Germinal center (tissue), 1 donor: ENCODE measurements at places on chromosomes 3 and 15.

DNA sequence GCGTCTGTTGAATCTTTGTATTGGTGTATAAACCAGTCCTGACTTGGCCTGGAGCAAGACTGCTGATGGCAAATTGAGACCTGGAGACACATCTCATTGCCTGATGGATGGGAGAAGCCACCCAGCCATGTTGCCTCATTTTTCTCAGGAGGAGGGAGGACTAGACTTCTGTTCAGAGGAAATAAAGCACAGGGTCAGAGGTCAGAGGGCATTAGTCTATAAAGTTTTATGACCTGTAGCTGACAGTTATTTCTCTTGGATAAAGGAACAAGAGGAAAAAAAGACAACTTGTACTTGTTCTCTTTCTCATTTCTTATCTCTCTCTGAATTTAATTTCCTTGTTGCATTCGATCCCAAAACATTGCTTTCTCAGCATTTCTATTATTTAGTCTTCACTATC is 775.9 kb downstream of the SQOR start:
- no peak for DNase-seq

- DNase-seq, result no peak
Observed at GRCh38 chr3:34724916-34725499, 914.3 kb upstream of the ARPP21 start.

- DNase-seq, result no peak
Observed at GRCh38 chr15:70765504-70766281, 2.3 kb upstream of the UACA start.

GRCh38 chr3:170128977-170129431 is 52.5 kb downstream of the PHC3 start:
- peak; percentile 10 for DNase-seq

GRCh38 chr3:159882790-159883779 is 105.5 kb upstream of the IL12A start:
- DNase-seq, result no peak

DNA sequence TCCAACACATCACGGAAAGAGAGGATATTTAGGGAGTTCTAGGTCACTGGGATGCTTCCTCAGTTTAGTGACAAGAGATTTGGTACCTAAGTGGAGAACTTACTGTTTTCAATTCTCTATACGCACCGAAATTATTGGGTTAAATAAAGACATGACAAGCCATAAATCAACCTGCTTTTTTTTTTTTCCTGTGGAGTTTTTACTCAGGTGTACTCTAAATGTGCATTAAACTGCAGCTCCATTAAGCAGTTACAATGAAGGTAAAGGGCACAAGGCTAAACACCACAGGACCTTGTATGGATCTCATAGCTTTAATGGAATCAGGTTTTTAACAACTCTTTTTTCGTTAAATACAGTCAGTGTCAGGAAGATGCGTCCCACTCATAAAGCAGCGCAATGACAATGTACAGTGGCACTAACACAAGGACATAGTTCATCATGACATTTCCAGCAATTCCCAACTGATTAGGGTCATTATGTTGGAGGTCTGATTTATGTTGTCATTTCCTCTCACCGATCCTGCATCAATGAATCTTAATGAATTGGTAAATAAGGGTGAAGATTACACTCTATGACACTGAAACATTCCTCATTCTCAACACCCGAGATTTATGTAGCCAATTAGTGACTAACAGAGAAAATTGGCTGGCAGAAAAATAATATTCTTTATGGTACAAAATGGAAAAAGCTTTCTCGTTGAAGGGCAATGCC is 355.2 kb downstream of the FOXP1 start:
- DNase-seq, result no peak

DNA sequence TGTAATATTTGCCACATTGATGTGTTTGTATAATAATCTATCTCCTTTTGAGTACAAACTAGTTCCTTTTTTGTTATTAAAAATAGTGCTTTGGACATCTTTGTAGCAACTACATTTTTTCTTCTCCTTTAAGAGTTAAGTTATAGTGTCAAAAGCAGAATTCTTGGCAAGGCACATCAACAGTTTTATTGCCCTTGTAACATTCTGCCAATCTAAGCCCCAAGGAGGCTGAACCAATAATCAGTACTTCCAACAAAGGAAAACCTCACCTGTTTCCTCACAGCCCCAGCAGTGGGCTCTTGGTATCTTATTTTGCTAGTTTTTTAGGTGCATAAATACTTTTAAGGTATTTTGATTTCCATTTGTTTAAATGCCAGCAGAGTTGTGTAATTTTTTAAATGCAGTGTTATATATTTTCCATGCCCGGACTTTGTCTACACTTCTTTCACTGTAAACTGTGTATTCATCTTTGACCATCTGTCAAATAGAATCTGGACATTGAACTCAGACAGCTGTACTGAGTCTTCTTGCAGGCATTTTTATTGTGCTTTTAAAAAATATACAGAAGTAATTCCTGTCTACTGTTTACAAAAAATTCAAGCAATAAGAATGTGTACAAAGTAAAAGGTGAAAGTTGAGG is 101.0 kb downstream of the MYLK start:
- no peak for DNase-seq

GRCh38 chr15:101090428-101090790 is 161.4 kb downstream of the CHSY1 start:
- no peak for DNase-seq

DNA sequence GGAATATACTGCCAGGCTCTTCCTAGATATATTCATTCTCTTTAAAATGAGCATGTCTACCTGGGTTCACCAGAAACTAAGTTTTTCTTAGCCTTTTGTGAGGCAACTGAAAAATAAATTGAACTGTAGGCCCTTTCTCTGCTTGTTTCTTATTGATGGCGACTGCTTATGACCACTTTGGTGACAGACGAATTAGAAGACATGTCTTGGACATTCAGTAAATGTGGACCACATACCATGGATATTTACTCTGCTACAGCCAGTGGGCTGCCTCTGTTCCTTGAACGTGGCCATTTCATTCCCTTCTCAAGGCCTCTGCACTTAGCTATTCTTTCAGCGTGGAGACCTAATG is 603 bp upstream of the SELENOK start:
- no peak for DNase-seq

DNA sequence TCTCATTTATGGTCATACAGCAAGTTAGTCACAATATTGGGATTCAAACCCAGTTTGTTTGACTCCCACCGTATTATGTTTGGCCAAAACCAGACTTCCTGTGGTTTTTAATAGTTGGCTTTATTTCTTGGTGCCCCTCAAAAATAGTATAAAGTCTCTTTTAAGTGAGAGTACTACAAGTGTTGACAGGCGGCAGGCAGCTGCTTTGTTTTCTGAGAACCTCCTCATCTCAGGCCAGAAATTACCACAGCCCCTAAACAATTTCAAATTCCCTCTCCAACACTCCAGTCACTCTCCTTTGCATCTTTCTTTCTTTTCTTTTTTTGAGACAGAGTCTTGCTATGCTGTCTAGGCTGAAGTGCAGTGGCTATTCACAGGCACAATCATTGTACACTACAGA is 121.5 kb downstream of the POLR2M start:
- DNase-seq, result no peak

DNA sequence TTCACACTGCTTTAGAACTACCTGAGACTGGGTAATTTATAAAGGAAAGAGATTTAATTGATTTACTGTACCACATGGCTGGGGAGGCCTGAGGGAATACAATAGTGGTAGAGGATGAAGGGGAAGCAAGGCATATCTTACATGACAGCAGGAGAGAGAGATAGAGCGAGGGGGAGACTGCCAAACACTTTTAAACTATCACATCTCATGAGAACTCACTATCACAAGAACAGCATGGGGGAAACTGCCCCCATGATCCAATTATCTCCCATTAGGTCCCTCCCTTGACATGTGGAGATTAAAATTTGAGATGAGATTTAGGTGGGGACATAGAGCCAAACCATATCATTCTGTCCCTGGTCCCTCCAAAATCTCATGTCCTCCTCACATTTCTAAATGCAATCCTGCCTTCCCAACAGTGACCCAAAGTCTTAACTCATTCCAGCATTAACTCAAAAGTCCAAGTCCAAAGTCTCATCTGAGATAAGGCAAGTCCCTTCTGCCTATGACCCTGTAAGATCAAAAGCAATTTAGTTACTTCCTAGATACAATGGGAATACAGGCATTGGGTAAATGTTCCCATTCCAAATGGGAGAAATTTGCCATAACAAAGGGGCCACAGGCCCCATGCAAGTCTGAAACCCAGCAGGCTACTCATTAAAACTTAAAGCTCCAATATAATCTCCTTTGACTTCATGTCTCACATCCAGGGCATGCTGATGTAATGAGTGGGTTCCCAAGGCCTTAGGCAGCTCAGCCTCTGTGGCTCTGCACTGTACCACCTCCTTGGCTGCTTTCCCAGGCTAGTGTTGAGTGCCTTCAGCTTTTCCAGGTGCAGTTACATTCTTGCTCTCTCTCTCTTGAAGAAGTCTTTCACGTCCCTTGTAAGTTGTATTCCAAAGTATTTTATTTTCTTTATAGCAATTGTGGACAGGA is 481.7 kb upstream of the TGFBR2 start:
- DNase-seq, result no peak

DNA sequence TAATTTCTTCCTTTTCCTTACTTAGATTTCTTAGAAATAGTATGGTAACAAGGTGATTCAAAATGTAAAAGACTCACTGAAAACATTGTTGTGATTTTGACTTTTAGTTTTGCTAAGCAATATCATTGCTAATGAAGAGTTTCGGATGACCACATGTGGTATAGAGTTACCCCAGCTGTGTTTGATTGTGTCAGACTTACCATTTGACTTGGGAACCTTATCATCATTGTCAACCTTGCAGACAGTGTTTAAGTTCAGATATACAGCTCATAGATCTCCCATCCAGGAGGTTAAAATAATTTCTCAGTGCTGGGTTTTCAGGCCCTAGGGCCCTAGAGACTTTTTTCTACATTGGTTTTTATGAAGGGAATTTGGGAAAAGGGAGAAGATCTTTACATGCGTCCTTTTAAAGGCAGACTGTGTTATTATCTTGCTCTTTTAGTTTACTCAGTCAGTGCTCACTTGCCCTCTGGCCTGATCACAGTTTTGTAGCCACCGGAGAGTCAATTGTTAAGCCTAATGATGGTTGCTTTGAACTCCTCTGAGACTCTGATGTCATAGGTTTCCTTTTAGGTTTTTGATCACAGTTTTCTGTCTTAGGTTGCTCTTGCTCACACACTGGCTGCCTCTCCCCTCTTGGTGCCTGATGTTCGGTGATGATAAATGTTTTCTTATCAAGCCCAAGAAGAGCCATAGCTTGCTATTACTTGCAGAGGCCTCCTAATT is 133.5 kb upstream of the ZPLD1 start:
- DNase-seq, result no peak

DNA sequence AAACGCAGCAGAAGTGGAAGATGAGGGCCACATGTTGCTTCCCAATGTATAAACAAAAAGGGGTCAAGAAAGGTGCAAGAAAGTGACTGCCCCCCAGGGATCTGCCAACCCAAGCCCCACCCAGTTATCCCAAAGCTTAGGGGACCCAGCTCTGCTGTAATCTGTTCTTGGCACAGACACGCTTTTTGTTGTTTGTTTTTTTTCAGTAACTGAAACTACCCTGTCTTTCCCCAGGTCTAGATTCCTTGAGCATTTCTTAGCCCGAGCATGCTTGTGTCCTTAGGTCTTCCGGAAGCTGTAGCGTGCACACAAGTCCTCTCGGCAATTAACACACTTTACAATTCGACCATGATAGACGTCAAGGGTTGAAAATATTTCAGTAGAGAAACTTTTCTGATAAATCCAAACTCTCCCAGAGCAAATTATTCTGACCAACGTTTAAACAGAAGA is 8.5 kb upstream of the PPARG start:
- no peak for DNase-seq

DNA sequence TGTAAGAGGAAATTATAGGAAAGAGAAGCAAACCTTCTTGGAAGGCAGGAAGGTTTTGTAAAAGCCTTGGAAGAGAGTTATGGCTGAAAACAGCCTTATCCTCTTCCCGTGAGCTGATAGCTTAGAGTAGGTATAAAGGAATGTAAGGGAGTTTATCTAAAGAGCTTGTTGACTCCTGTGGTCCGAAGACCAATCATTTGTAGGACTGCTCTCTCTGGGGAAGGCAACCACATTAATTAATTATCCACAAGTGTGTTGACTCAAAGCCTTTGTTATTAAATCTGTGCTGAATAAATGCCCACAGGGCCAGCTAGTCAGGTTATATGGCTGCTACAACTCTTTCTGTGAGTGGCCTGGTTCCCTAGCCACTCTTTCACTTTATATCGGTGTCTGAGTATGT is 452.1 kb upstream of the RASGRP1 start:
- DNase-seq, result no peak

- DNase-seq, result no peak
Observed at GRCh38 chr3:121481106-121481880, 64.5 kb downstream of the POLQ start.

GRCh38 chr3:156434921-156435320 is 120.0 kb downstream of the SSR3 start:
- DNase-seq, result no peak

GRCh38 chr3:109059264-109059663 is 58.7 kb downstream of the MORC1 start:
- peak; percentile 18 for DNase-seq

DNA sequence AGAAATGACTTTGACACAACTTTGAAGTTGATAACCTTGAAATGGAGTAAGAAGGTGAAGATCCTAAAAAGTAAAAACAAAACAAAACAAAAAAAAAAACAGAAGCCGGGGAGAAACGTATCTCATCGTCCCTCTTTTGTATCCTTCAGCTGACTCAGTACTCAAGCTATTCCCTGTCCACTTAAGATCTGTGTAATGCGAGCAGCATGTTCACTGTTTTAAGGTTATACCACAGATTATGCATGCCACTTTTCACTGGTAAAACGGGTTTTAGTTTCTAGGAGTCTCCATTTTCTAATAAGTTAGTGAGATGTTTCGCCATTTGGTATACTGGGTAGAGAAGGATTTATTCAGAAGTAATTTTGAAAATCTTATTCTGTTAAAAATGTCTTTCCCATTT is 324.3 kb downstream of the FEZF2 start:
- no peak for DNase-seq

DNA sequence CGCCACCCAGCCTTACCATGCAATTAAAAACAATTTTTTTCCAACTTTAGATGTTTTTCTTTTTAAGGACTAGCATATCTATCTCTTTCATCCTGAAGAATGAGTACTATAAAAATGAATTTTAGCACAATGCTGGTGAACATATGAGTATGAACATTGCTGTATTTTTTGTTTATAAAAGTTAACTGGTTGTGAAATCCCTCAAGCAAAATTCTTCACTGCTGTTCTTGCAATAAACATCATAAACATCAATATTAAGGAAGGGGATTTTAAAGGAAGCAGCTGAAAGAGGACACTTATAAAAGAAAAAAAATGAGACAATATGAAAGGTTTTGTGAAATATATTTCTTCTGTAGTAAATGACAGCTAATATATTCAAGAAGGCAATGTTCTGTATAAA is 3.0 kb downstream of the PLSCR4 start:
- no peak for DNase-seq
